ENCODE measurements at places on chromosomes 3 and 15.

- no peak for DNase-seq
Observed at GRCh38 chr15:33871980-33872379, 96.3 kb upstream of the CHRM5 start.

GRCh38 chr3:13607821-13608597, 59.1 kb downstream of the FBLN2 start:
- DNase-seq = no peak

DNA sequence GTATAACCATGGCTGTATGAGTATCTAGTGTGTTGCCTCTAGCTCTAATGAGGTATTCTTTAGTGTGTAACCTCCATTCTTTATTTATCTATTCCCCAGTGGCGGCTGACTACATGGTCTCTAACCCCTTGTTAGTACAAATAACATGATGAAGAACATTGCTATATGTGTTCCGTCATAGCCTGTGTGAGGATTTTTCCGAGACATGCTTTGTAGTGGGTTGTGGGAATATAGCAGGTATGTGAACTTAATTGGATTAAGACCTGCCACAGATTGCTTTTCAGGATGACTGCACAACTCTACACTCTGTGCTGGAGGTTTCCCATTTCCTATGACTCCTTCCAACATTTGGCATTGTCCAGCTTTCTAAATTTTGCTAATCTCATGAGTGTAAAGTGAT, 563.4 kb downstream of the ROBO1 start:
- peak; percentile 25 for DNase-seq

DNA sequence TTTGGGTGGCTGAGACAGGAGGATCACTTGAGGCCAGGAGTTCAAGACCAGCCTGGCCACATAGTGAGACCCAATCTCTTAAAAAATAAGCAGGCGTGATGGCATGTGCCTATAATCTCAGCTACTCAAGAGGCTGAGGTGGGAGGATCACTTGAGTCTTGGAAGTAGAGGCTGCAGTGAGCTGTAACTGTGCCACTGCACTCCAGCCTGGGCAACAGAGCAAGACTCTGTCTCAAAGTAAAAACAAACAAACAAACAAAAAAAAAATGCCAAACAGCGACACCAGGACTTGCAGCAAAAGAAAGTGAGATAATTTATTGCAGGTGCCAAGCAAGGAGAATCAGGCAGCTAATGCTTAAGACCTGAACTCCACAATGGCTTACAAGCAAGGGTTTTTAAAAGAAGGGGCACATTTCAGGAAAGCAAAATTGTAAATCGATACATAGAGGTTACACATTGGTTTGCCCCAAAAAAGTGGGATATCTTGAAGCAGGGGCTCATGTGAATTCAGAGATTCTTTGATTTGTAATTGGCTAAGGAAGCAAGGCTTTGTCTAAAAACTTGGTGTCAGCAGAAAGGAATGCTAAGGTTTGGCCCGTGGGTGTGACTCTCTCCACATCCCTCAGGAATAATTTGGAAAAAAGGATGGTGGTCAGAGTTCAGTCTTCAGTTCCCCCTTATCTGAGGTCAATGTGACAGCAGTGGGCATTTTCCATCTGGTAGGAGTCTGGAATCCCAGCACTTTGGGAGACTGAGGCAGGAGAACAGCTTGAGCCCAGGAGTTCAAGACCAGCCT, 5.2 kb upstream of the MPI start:
- peak; percentile 35 for DNase-seq

DNA sequence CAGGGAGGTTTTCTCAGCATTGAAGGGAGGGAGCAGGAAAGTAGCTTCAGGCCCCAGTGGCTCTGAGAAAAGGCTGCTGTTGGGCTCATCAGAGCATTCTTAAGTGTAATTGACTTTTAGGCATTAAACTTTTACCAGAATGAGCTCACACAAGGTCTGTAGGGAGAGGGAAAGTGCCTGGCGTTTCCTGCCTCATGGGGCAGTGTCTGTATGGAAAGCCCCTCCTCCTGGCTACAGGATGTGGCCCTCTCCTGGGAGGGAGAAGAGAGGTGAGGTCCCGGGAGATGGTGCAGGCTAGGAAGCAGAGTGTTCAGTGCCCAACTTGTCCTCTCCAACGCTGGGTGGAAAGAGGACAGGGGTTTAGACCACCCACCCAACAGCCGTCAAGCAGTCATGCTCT, 21.3 kb upstream of the SCN10A start:
- DNase-seq = no peak

DNA sequence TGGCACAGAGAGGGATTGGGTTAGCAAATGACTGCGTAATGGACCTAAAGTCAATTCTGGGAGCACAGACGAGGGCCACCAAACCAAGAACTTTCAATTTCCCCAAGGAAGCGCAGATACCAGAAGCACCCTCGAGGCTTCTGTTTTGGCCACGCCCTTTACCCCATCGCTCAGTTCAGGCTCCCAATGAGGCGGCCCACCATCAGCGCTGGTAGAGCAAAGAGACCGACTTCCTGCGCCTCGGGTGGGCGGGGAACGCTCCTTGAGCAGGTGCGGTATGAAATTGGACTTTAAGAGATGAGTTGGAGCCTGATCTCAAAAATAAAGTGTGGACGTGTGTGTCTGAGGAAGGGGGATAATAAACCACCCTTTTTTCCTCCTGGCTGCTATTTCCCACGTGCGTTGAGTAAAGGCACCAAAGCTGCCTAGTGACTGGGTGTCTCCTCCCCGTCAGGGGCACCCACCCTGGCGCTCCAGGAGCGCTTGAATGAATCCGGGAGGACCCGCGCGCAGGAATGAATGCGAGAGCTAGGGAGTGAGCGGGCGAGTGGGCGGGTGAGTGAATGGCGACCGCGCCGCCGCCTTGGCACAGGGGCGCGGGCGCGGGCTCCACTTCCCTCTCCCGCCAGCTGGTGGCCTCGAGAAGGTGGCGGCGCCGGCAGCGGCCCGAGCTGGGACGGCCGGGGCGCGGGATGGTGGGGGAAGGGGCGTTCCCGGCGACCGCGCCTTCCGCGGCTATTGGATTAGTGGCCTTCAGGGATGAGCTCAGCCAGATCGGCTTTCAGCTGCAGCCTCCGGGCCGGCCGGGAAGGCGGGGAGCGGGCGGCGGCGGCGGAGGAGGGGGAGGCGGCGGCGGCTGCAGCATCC, at the start of gene SPSB4:
TSS of gene SPSB4 (plus strand) at position 772 of the 867 bp plus-strand sequence. CDS start 14,758 bp downstream, outside the sequence.
- peak; percentile 27 for DNase-seq
